ENCODE measurements at places on chromosomes 5 and 9. TPM values are rescaled to one million over a fixed set of nuclear protein-coding genes. Genes with fewer than 3 reads are reported as not detected.

- no peak for DNase-seq
These were observed 559.2 kb upstream of the TLE4 start for GRCh38 chr9:79012561-79012960.

The SLC46A2 gene
- total RNA-seq, result not detected

The SLC36A3 gene
- not detected for total RNA-seq

DNA sequence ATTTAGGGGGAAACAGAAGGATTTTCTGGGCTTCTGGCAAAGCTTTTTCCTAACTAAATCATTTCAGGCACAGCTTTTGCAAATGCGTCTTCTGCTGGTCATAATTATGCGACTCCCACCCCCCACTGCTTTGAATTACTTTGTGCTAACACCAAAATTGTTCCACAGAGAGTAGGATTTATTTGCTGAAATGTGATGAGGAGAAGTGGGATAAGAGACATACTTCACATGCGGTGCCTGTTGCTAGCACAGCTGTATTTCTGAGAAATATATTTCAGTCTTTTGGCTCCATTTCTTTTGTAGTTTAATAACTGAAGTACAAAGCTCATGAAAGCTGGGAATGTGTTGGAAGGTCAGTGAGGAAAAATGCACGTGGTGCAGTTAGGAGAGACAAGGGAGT, 83.2 kb upstream of the TAS2R1 start:
- no peak for DNase-seq

The GHR gene
- total RNA-seq, result 12.8 TPM

The CLIC3 gene
- 2.7 TPM for total RNA-seq

GRCh38 chr5:92041911-92042660, 659.0 kb upstream of the ARRDC3 start:
- no peak for DNase-seq

GRCh38 chr9:34985311-34985899, 4.1 kb upstream of the DNAJB5 start:
- DNase-seq, result no peak

The DPYSL3 gene
- 20.5 TPM for total RNA-seq

- DNase-seq, result no peak
These were observed 172.4 kb downstream of the SYK start for GRCh38 chr9:90974016-90974415.

GRCh38 chr9:111582888-111583287, 16.6 kb downstream of the PTGR1 start:
- no peak for DNase-seq

The GAS1 gene
- 21.8 TPM for total RNA-seq

DNA sequence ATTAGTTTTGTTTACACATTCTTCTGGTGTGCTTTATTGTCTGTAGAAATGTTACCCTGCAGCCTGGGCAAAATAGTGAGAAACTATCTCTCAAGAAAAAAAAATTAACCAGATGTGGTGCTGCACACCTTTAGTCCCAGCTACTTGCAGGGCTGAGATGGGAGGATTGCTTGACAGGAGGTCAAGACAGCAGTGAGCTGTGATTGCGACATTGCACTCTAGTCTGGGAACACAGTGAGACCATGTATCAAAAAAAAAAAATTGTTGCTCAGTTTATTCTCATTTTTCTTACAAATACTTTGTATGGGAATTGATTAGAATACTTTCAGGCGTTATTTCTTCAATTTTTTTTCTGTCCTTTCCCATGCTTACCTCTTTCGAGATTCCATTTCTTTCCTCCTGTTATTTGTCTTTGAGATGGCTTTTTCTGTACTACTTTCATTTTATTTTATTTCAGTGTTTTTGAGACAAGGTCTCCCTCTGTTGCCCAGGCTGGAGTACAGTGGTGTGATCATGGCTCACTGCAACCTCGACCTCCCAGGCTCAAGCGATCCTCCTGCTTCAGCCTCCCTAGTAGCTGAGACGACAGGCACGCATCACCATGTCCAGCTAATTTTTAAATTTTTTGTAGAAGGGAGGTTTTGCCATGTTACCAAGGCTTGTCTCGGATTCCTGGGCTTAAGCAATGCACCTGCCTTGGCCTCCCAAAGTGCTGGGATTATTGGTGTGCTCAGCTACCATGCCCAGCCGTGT, 24.9 kb downstream of the TENT2 start:
- DNase-seq, result no peak

- DNase-seq, result no peak
These were observed 74.1 kb upstream of the CCL21 start for GRCh38 chr9:34783951-34784487.

- no peak for DNase-seq
These were observed 4.9 kb downstream of the TOMM5 start for GRCh38 chr9:37587521-37587920.

DNA sequence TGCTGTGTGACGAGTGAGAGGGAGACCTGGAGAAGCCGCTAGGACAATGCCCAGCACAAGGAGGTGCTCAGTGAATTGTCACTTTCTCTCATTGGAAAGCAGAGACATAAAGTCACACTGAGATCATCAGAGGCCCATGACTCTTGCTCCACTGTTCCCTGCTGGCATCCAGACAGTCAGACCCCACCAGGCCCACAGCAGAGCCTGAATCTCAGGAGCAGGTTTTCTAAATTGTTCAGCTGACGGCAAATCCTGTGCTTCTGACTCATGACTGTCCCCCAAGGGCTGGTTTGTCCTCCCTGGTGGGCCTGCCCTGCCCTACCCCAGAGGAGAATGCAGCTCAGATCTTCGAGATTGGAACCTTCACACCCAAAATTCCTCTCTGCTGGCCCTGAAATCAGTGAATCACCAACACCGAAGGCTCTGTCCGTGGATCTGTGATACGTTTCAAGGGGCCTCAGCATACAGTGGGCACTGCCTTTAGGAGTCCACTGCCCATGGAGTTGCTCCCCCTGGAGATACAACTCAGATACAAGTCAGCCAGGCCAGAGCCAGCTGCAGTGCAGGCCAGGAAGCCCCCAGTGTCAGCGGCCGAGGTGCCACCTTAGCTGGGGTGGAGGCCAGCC, 2.7 kb downstream of the PTGES start:
- no peak for DNase-seq

DNA sequence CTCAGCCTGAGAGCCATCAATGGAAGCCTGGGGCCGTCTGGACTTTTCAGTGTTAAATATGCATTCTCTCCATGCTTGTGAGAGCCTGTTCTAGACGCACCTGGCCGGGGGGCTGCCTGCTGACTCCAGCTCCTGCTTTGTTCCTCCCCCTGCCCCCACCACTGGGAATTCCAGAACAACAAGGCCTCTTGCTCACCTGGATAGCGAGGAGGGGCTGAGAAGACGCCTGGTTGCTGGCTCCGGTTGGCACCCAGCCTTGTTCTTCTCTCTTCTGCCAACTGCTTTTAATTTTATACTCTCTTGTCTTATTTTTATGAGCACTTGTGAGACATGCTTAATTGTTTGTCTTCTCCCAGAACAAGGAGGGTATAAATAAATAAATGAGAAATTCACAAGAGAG, 15.0 kb upstream of the RAPGEF1 start:
- no peak for DNase-seq

- peak; percentile 75 for DNase-seq
These were observed 162.0 kb downstream of the C9orf50 start for GRCh38 chr9:129458663-129459546.

GRCh38 chr5:103086547-103086946, 33.4 kb downstream of the GIN1 start:
- DNase-seq, result no peak

The PCDHGA6 gene
- total RNA-seq, result 6.7 TPM

DNA sequence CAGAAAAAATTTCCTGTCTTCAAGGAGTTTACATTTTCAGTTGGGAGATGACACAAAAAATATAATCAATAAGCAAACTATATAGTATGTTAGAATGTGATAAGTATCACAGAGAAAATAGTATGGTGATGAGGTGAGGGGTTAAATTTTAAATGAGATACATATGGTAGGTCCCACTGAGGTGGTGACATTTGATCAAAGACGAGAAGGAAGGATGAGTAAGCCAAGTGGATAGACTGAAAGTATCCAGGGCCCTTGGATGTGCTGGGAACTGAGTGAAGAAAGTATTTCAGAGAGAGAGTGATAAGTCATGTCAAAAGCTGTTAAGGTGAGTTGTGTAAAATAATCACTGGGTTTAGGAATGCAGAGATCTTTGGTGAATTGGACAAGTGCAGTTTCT, 3.5 kb downstream of the CCDC192 start:
- DNase-seq, result no peak

The GAPVD1 gene
- total RNA-seq, result 31.9 TPM

DNA sequence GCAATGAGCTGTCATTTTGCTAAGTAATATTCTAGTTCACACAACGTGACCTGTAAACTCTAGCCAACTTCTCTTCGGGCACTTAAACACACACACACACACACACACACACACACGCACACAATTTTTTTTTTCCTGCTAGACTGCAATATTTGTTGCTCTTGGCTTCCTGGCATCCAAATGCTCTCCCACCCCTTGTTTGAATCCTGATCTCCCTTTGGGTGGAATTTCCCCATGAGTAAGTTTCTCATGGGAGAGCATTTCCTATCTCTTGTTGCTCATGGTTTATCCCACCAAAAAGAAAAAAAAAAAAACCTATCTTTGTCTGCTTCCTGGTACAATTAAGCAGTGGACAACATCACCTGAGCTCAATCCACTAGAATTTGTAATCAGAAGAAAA, 54.7 kb upstream of the TSLP start:
- DNase-seq, result no peak

- DNase-seq, result no peak
These were observed 28.3 kb upstream of the NIPAL4 start for GRCh38 chr5:157431544-157432200.

The TLR4 gene
- 15.6 TPM for total RNA-seq

DNA sequence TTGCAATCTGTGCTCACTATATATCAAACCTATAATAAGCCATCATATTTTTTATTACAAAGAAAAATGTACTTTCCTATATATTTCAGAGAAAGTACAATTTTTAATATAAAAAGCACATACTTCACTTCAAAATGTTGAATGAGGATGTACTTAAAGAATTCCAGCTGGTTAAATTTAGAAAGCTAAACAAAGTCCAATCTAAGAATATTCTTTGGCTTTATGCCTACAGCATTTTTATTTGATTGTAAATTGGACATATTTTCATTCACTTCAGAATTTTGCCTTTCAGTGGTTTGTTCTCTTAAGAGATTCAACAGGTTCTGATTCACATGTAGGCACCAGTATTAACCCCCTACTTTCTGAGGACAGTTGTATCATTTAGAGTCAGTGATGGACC, 533.8 kb downstream of the CAAP1 start:
- no peak for DNase-seq

- DNase-seq, result peak; percentile 57
These were observed 107.0 kb downstream of the ZNF354C start for GRCh38 chr5:179166886-179167841.

The FABP6 gene
- total RNA-seq, result 3.4 TPM

DNA sequence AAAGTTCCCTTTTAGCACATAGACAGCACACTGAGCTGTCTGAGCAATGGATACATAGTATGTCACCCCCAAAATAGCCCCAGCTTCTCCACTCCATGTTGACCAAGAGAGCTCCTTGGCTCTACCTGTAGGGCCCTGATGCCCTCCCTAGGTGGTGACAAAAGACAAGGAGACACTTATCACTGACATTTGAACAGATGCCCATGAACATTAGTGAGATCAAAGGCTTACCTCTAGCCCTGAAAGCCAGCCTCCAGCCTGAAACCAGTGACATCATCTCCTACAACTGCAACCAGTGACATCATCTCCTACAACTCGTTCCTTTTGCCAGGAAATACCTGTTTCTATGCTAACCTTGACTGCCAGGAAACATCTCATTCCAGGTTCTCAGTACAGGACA, 122.7 kb downstream of the FSTL4 start:
- DNase-seq, result no peak

The CFAP157 gene
- not detected for total RNA-seq

DNA sequence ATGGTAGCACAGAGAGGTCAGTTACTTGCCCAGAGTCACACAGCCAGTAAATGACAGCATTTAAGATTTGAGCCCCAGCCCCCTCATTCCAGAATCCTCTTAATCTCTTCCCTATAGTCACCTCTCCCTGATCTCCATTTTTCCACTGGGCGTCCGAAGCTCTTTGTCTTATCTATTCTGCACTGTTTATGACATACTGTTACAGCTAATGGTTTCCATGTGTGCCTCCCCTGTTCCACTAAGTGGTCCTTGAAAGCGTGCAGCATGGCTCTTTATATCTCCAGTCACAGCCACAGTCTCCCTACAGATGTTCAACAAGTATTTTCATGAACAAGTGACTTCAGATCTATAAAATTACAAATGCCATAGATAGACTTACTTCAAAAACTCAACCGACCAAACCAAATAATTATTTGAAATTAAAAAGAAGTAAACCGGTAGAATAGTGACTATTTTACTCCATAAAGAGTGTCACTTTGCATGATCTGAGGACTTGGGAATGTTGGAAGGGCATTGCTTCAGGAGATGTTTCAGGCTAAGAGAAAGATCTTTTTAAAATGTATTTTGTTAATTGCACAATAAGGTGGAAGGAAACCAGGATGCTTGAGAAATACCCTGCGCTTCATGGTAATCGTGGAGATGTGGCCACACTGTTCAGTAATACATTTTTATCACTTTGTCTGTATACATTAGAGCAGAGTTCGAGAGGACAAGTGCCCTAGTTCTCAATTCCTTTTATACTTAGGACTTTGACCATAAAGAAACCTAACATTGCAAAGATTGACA, 237.2 kb downstream of the FBXL7 start:
- no peak for DNase-seq

- no peak for DNase-seq
These were observed 132.0 kb upstream of the WWC1 start for GRCh38 chr5:168159425-168159824.

GRCh38 chr5:125150041-125150669, 403.7 kb upstream of the ZNF608 start:
- no peak for DNase-seq

GRCh38 chr9:84751921-84752320, 82.4 kb downstream of the NTRK2 start:
- no peak for DNase-seq

DNA sequence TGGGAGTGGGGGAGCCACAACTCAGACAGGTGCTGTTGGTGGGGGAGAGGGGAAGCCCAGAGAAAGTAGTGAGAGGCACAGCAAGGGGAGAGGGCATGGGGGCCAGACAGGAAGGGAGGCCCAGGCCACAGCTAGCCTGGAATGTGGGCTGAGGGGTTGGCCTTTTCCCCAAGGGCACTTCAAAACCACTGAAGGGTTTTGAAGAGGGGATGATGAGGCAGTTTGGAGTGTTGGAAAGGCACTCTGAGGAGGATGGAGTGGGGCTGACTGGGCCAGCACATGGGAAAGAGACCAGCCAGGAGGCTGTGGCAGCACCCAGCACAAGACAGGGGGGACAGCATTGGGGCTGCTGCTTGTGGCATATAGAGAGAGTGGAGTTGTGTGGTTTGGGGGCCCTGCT, 3.8 kb downstream of the PSD2 start:
- DNase-seq, result peak; percentile 6

GRCh38 chr9:132908635-132909034, 29.9 kb downstream of the SPACA9 start:
- DNase-seq, result no peak
